Calu3 (cell line): ENCODE measurements at places on chromosomes 16 and 17. TPM values are rescaled to one million over a fixed set of nuclear protein-coding genes. Genes with fewer than 3 reads are reported as not detected.

GRCh38 chr17:4412933-4413831 lies 20.6 kb upstream of the SPNS3 start:
- no peaks in the 10 kb centered on the region for H3K27me3 ChIP-seq
- DNase-seq = peak; percentile 89
- H3K36me3 ChIP-seq = no peaks in the 10 kb centered on the region
- H3K4me1 ChIP-seq = no peaks in the 10 kb centered on the region
- no peak overlapping the region for H3K4me3 ChIP-seq

DNA sequence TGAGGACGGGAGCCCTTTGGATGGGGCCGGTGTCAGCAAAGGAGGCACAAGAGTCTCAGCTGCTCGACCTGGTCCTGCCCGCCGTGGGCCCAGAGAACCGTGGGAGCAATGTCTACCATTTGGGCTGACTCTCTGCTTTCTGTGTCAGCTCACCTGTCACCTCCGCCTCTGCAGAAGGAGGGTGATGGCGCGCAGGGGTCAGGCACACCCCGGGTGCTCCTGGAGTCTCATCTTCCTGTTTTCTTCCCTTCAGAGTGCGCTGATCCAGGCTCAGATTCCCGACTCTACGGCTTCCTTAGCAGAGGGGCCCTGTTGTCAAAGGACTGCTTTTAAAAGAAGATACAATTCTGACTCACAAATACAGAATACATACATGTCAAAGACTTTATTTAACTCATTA lies 167.1 kb downstream of the BANP start:
- H3K27me3 ChIP-seq = peaks cover 21% of the 10 kb centered on the region
- peak overlapping the region; percentile 62 for H3K27ac ChIP-seq
- peak overlapping the region; percentile 54 for H3K4me3 ChIP-seq
- DNase-seq = peak; percentile 12

DNA sequence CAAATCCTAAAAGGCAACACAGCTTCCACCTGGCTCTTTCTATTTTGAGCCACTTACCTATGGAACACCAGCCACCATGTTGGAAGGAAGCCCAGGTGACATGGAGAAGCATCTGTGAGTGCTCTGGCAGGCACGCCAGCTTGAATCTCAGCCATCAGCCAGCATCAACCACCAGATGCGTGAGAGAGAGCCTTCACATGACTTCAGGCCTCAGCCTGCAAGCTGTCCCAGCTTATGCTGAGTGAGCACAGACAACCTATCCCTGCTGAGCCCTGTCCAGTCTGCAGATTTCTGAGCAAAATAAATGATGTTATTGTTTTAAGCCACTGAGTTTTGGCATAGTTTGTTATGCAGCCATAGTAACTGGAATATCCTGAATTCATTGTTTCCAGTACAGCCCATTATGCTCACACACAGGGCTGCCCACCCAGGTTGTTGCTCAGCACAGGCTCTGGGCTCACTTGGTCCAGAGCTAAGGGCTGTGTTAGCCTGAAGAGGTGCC lies 35.1 kb downstream of the TMEM238L start:
- no peak for DNase-seq
- H3K27me3 ChIP-seq = no peaks in the 10 kb centered on the region
- H3K27ac ChIP-seq = no peak overlapping the region
- no peaks in the 10 kb centered on the region for H3K36me3 ChIP-seq
- H3K4me1 ChIP-seq = no peaks in the 10 kb centered on the region
- H3K4me3 ChIP-seq = no peak overlapping the region

DNA sequence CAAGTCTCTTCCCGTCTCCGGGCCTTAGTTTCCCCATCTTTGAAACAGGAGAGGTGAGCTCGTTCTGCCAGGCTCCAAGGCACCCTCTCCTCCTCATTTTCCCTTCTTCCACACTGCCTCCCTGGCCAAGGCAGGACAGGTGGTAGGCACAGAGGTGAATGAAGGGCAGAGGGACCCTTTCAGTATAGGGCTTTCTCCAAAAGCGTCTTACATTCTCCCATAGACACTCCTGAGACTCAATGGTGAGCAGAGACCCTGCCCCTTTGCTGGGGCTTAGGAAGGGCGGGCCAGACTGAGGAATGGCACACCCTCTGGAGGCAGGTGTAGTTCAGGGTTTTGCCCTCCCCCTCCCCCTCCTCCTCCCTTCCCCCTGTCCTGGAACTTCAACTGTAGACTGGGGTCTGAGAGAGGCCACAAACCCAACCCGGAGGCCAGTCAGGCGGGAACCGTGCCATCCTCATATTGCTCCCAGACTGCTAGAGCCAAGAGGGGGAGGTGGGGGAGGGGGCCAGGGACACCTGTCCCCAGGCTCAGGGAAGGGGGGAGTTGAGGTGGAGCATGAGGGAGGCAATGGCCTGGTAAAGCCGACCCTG lies 1.9 kb downstream of the PLEKHH3 start:
- peaks cover 86% of the 10 kb centered on the region for H3K36me3 ChIP-seq
- peak overlapping the region; percentile 93 for H3K4me3 ChIP-seq
- DNase-seq = peak; percentile 32

OR1F1 gene
- 0.40 and 0.54 TPM in 2 replicates for total RNA-seq

TAC4 gene
- total RNA-seq = not detected in 2 replicates

DNA sequence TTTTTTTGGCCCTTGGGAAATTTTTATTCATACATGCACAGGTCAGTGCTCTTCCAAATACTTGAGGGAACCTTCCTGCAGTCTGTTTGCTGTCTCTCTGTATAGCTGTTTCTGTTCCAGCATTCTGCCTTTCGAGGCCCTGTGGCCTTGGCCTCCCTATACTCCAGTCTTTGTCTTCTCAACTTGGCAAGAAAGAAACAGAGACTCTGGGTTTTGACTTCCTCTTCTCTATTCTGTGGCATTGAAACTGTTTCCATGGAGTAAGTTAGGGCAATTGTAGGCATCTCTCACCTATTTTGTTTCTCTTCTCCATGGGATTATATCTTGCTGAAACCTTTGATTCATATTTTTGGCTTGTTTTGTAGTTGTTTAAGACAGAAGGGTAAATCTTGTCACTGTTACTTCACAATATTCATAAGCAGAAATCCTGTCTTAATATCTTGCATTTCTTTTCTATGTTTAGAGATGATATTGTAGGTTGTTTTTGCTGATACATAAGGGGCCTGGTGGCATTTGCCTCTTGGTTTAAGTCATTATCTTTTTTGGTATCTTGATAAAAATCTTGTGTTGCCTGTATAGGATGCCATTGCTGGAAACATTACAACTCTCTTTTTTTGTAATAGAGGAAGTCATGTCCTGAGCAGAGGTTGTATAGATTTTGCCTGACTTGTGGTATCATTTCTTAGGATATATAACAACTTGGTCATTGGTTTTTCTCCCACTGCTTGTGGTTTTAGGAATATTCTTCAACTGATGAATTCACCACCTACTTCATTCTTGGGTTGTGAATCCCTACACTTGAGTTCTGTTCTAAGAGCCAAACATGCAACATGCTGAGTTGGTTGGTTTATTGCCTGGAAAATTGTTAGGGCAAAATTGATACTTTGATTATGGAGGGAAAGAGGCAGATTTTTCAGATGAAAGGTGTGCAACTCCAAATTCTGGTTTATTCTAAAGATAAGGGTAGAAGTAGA lies 168.6 kb downstream of the FTO start:
- H3K27ac ChIP-seq = no peak overlapping the region
- no peaks in the 10 kb centered on the region for H3K4me1 ChIP-seq
- no peaks in the 10 kb centered on the region for H3K27me3 ChIP-seq
- no peak overlapping the region for H3K4me3 ChIP-seq
- H3K36me3 ChIP-seq = no peaks in the 10 kb centered on the region
- no peak for DNase-seq

GRCh38 chr16:87582216-87582965 lies 19.9 kb upstream of the JPH3 start:
- DNase-seq = peak; percentile 20
- peaks cover 43% of the 10 kb centered on the region for H3K27me3 ChIP-seq
- peaks cover 7% of the 10 kb centered on the region for H3K36me3 ChIP-seq
- no peak overlapping the region for H3K27ac ChIP-seq
- peaks cover 29% of the 10 kb centered on the region for H3K4me1 ChIP-seq

KLHL10 gene
- not detected in 2 replicates for total RNA-seq
